ENCODE measurements at places on chromosomes 16 and 17. TPM values are rescaled to one million over a fixed set of nuclear protein-coding genes. Genes with fewer than 3 reads are reported as not detected.
A peak's percentile ranks its signal among the peaks of the same experiment; 100 is the strongest.

DNA sequence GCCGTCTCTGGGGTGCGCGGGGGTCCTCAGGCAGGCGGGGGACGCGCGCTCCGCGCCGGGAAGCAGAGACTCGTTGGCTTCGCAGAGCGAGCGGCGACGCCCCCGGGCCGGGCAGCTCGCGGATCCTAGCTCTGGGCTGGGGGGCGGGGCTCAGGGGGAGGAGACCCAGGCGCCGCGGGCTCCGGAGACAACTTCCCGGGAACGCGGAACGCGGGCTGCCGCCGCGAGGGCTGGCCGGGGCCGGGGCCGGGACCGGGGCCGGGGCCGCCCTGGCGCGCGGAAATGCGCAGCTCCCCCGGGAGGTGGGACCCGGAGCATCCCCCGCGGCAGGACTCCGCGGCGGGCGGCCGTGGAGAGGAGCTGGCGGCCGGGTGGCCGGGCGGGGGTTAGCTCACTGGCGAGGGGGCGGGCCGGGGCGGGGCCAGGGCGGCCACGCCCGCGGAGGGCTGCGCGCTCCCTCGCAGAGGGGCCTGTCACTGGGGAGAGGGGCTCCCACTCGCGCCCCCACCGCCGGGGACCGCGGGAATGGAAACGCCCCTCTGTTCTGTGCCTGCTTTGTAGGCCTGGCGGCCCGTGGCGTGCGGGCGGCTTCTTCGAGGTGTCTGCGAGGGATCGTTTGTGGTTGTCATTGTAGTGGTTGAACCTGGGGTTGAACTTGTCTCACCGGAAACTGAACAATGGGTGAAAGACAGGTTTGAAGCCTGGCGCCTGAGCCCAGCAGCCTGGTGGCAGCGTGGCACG is at the start of gene GAS7:
Gene GAS7, minus strand, starts transcription at position 98 of the 741 bp plus-strand sequence.
- peaks cover 9% of the 10 kb centered on the region for H3K27me3 ChIP-seq
- DNase-seq: peak; percentile 79

RRAD gene
- 0.88 TPM for total RNA-seq

DNA sequence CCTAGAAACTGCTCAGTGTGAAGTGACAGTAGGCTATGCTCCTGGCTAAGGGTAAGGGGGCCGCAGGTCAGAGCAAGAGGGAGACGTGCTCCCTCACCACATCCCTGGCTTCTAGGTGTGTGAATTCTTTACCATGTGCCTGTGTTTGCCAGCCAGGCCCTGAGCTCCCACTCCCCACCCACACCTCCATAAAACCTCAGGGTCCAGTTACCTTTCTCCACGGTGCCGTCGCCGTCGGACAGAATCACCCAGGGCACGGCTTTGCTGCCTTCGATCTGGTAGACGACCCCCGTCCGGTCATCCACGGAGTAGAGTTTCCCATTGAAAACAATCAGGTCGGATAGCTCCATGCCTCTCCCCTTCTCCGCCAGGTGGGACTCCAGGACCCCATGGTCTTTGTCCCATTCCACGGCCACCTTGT is 12.8 kb downstream of the CANT1 start:
- DNase-seq: no peak
- H3K27me3 ChIP-seq: no peaks in the 10 kb centered on the region
- no peaks in the 10 kb centered on the region for H3K4me1 ChIP-seq
- H3K27ac ChIP-seq: no peak overlapping the region

HS3ST2 gene
- not detected for total RNA-seq

SLC5A10 gene
- total RNA-seq: not detected

GALNS gene
- total RNA-seq: 22.5 TPM

DNA sequence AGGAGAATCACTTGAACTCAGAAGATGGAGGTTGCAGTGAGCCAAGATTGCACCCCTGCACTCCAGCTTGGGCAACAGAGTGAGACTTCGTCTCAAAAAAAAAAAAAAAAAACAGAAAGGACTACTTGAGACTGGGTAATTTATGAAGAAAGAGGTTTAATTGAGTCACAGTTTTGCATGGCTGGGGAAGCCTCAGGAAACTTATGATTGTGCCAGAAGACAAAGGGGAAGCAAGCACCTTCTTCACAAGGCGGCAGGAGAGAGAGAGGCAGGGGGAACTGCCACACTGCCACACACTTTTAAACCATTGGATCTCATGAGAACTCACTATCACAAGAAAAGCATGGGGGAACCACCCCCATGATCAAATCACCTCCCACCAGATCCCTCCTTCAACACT is 9.0 kb upstream of the MILR1 start:
- peaks cover 22% of the 10 kb centered on the region for H3K4me1 ChIP-seq
- no peaks in the 10 kb centered on the region for H3K36me3 ChIP-seq
- no peak overlapping the region for H3K27ac ChIP-seq
- no peaks in the 10 kb centered on the region for H3K27me3 ChIP-seq
- no peak overlapping the region for H3K4me3 ChIP-seq

- peaks cover 3% of the 10 kb centered on the region for H3K4me1 ChIP-seq
- no peaks in the 10 kb centered on the region for H3K36me3 ChIP-seq
- DNase-seq: no peak
These were observed 151.3 kb downstream of the RPTOR start for GRCh38 chr17:80695979-80696378.

- no peak overlapping the region for H3K27ac ChIP-seq
- H3K36me3 ChIP-seq: peaks cover 36% of the 10 kb centered on the region
- no peaks in the 10 kb centered on the region for H3K4me1 ChIP-seq
- no peaks in the 10 kb centered on the region for H3K27me3 ChIP-seq
These were observed 21.8 kb downstream of the NXPH3 start for GRCh38 chr17:49597436-49597835.

DNA sequence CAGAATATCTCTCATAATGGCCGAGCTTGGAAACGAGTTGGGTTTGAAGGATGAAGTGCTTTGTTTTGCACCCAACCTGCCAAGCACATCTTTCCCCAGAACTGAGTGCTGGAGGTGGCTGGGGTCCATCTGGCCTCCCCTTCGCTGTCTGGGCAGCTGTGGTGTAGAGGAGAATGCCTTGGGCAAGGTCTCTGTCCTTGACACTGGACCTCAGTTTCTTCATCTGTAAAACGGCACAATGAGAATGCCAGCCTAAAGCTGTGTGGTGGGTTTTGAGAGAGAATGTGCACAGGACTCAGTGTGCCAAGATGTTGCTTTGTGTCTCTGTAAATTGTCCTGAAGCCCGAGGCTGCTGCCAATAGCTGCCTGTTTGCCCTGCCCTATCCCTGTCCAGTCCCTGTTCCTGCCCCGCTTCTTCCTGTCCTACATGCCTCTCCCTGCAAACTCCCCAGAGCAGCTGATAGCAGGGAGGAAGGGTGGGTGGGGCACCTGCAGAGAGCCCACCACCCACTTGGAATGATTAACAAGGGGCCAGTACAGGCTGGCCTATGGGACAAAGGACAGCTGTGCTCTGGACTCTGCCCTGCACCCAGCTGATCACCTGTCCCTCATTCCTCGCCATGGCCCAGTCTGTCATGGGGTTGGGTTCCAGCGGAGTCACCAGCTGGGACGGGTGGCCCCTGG is 15.3 kb downstream of the LASP1 start:
- peak overlapping the region; percentile 4 for H3K4me3 ChIP-seq
- peaks cover 97% of the 10 kb centered on the region for H3K4me1 ChIP-seq
- no peak overlapping the region for H3K27ac ChIP-seq
